Head of caudate nucleus (tissue), 42 donors: ENCODE measurements at places on chromosomes 1 and 21.

DNA sequence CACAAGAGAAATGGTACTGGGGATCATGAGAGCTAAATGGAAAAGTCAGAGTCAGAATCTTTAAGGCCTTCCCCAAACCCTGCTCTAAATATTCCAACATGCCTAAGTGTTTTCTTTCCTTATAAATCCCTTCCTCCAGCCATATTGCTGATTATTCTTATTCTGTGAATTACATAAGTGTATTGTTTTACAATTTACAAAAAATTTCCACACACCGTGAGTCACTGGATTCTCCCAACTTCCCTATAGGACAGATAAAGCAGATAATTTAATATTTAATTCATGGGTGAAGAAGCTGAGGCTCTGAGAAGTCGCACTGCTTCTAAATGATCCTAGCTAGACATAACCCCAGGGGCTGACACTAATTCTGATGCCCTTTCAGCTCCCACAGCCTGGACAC is 243.3 kb upstream of the JUN start:
- DNase-seq, result no peak

DNA sequence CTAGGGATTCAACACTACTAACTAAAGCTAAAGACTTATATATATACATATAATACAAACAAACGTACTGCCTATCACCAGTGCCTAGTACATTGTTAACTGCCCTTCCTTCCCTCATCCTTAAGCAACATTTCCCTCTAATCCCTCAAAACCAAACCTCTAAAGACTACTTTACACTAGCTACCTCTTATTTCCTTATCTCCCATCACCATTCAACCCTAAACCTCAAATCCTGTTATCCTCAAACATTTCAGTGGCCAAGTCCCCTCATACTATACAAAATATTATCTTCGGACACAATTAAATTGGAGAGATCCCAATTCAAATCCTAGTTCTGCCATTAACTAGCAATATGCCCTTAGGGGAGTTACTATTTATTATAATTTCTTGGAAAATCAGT is 3.7 kb downstream of the SCAF4 start:
- no peak for DNase-seq

DNA sequence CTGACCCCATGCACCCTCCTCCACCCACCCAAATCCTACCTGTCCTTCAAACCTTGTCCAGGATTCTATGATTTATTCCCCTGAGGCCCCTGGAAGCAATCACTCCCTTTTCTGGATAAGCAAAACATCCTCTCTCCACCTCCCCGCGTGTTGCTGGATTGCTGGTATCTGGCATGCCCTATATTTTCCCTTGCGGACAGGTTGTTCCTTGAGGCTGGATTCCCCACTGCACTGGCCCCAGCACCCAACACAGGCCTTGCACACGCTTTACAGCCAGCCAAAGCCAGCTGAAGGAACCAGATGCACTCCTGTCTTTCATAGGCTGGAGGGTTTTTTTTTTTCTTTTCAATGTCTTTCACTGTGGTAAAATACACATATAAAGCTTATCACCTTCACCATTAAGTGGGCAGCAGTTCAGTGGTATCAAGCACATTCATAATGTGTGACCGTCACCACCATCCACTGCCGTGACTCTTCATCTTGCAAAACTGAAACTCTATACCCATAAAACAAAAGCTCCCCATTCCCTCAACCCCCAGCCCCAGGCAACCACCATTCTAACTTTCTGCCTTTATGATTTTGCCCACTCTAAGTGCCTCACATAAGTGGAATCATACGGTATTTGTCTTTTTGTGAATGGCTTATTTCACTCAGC is 50.9 kb downstream of the TOR1AIP2 start:
- no peak for DNase-seq

DNA sequence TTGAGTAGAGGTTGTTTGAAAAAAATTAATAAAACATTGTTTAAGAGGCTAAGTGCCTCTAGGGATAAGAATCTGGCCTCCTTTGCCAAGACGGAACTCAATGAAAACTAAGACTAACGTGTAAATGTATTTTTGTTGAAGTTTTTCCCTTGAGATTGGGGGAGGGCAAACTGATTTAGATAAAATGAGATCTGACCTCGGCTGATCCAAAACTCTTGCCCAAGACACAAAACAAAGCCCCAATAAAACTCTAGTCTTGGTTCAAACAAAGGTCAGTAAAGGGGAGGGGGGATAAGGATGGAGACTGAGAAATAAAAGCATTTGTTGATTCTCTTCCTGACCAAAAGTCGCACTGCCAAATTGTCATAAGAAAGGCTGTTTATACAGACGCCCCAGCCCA is 134.8 kb upstream of the DPT start:
- no peak for DNase-seq
